ENCODE measurements at places on chromosomes 11 and 22. TPM values are rescaled to one million over a fixed set of nuclear protein-coding genes. Genes with fewer than 3 reads are reported as not detected.
A peak's percentile ranks its signal among the peaks of the same experiment; 100 is the strongest.

SCUBE1 gene
- 10.4 TPM for total RNA-seq

TESMIN gene
- total RNA-seq: 9.5 TPM

WNT7B gene
- not detected for total RNA-seq

OR2AG1 gene
- not detected for total RNA-seq

ADM gene
- total RNA-seq: 276 TPM

KCTD14 gene
- total RNA-seq: 9.6 TPM

CUL5 gene
- 52.0 TPM for total RNA-seq

TBX1 gene
- total RNA-seq: 15.4 TPM

TMEM45B gene
- not detected for total RNA-seq

PANX3 gene
- not detected for total RNA-seq

- DNase-seq: no peak
Measured at GRCh38 chr11:96214777-96215109, 128.3 kb downstream of the MAML2 start.

GRCh38 chr11:1776944-1777715 lies 13.4 kb upstream of the CTSD start:
- DNase-seq: no peak

- no peak for DNase-seq
Measured at GRCh38 chr11:96964661-96965060, 574.8 kb downstream of the JRKL start.

GRCh38 chr22:25966448-25966913 lies 202.8 kb upstream of the SEZ6L start:
- DNase-seq: no peak

GRCh38 chr11:44942029-44942955 lies 8.4 kb downstream of the TP53I11 start:
- no peak for DNase-seq

DNA sequence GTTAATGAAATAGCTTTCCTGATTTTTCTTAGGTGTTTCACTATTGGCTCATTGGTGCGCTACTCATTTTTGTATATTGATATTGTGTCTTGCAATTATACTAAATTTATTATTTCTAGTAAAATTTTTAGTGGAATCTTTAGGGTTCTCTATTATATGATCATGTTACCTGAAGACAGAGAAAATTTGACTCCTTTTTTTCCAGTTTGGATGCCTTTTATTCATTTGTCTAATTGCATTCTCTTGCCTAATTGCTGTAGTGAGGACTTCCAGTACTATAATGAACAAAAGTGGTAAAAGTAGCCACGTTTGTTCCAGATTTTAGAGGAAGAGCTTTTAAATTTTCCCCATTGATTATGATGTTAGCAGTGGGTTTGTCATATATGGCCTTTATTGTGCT lies 114.0 kb upstream of the SERPIND1 start:
- DNase-seq: no peak

GRCh38 chr22:25025491-25026400 lies 73.2 kb downstream of the KIAA1671 start:
- DNase-seq: no peak

- no peak for DNase-seq
Measured at GRCh38 chr11:47918882-47919495, 61.4 kb upstream of the PTPRJ start.

- no peak for DNase-seq
Measured at GRCh38 chr11:1757861-1758610, 5.7 kb downstream of the CTSD start.

DNA sequence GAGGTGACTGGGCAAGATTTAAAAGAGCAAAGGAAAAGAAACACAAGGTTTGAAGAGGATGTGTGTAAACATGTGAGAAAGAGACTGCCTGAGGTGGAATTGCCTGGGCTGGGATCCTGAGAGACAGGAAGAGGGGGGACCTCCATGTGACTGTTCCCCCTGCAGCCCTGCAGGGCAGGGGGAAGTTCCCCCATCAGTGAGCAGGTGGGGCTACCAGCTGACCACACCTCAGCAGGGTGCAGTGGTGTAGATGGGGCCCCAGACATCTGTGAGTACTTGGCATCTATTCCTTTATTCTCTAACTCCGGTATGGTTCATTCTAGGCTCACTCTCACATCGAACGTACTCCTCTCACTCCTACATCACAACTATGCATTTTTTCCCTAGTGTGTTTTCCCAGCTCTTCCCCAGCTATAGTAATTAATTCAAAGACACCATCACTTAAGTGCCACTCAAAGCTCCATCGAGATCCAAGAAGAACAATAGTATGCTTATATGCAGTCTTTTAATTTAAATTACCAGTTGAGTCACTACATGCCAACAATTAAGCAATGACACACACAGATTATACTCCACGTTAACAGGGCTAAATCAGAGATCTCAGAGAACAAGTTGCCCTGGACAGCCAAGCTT lies 42.7 kb downstream of the LGR4 start:
- DNase-seq: no peak

GRCh38 chr11:78020246-78020645 lies 2.8 kb downstream of the KCTD14 start:
- peak; percentile 8 for DNase-seq

- DNase-seq: peak; percentile 36
Measured at GRCh38 chr11:45662665-45663485, 2.5 kb downstream of the CHST1 start.

GRCh38 chr11:122756417-122756816 lies 81.9 kb upstream of the CRTAM start:
- DNase-seq: no peak

GRCh38 chr11:10758957-10759356 lies 7.9 kb downstream of the CTR9 start:
- no peak for DNase-seq

DNA sequence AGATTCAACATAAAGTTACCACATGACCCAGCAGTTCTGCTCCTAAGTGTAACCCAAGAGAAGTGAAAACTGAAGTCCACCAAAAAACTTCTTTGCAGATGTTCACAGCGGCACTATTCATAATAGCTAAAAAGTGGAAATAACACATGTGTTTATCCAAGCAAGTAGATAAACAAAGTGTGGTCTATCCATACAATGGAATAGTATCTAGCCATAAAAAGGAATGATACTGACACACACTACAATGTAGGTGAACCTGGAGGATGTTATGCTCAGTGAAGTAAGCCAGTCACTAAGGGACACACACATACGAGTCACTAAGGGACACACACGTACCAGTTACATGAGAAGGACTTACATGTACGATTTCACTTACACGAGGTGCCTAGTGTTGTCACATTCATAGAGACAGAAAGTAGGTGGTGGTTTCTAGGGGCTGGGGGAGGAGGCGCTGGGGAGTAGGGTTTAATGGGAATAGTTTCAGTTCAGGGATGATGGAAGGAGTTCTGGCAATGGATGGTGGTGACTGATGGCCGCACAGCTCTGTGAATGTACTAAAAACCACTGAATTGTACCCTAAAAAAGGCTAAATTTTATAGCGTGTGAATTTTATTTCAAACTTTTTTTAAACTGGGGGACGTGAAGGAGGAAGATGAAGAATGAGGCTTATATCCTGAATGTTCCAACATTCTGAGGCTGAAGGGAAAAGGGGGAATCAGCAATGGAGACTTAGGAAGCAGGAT lies 27.2 kb upstream of the COMT start:
- DNase-seq: no peak

- DNase-seq: no peak
Measured at GRCh38 chr11:1989953-1990352, 7.7 kb downstream of the H19 start.

- DNase-seq: no peak
Measured at GRCh38 chr22:44102856-44103255, 77.9 kb upstream of the PARVG start.

DNA sequence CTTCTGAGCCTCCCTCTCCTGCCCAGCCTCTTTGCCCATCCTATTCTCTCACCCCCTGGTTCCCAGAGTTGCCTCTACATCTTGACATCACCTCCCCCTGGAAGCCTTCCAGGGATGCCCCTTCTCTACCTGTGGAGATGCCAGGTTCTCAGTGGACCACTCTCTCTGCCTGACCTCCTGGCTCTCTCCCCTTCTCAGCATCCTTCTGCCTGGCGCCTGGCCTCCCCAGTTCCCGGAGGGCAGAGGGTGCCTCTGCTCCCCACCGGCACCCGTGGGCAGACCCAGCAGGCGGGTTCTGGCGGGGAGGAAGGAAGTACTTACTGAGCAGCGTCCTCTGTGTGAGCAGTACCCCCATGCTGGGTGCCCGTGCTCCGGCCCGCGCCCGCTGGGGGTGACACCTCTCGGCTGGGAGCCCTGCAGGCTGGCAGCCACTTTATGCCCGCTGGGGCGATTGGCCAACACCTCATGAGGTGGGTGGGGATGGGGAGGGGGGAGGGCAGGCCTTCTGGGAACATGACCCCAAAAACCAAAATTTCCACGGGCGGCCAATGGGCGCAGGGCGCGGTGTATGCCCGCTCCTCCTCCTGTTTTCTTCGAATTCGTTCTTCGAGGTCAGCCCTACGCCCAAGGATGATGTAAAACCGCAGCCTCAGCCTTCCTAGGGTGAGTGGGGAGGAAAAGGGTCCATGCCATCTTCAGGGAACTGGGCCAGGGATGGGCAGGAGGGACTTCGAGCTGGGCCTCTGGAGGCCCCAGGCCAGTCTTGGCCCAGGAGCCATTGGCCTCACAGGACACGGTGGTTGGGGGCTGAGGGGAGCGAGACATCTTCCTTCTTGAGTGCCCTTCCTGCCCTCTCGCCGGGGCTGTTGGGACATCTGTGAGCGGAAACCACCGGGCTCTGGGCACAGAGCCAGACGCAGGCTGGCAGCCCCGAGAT lies at the start of gene OSM:
Gene OSM, minus strand, starts transcription at position 407 of the 937 bp plus-strand sequence. Its CDS starts 52 bp downstream, at position 355.
- no peak for DNase-seq

GRCh38 chr11:86769219-86769618 lies 31.1 kb upstream of the PRSS23 start:
- no peak for DNase-seq

- no peak for DNase-seq
Measured at GRCh38 chr11:85347291-85347690, 279.9 kb downstream of the DLG2 start.

DNA sequence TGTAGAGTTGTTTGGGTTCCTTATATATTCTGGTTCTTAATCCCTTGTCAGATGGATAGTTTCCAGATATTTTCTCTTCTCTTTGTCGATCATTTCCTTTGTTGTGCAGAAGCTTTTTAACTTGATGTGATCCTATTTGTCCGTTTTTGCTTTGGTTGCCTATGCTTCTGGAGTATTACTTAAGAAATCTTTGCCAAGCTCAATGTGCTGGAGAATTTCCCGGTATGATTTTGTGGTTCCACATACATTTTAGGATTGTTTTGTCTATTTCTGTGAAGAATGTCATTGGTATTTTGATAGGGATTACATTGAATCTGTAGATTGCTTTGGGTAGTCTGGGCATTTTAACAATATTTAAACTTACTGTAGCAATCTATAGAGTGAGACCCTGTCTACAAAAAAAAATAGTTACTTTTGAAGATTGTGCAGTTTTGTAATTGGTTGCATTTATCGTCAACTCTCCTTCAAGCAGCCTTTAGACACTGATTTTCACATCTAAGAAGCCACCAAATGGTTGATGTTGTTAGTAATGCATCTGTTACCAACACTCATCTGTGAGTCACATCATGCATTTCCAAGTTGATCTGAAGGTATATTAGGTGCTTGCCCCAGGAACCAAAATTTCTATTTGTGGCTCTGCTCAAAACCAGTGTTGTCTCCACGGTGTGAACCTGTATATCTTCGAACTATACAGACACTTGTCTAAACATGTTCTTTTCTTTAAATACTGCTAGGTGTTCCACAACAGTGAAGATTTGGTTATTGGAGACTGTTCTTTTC lies 21.4 kb downstream of the XRCC6 start:
- no peak for DNase-seq

- DNase-seq: no peak
Measured at GRCh38 chr11:28628412-28628811, 520.2 kb downstream of the METTL15 start.

DNA sequence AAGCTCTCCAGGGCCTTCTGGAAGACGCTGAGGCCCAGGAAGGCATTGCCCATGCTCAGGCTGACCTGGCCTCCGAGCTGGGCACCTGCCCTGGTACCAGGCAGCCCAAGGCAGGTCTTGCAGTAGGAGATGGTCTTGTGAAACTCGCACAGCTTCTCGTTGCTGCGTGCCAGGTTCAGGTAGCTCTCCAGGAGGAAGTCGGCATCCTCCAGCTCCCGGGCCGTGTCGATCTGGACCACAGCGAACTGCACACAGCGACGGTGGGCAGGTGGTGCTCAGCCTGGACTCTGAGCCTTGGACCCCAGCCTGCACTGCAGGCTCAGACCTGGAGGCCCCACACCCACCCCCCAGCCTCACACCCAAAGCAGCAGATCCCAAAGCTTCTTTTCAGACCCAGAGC lies 1.0 kb downstream of the RAPSN start:
- no peak for DNase-seq

- no peak for DNase-seq
Measured at GRCh38 chr11:113979431-113979830, 4.5 kb downstream of the HTR3A start.

- no peak for DNase-seq
Measured at GRCh38 chr11:74680035-74680671, 51.1 kb downstream of the CHRDL2 start.

DNA sequence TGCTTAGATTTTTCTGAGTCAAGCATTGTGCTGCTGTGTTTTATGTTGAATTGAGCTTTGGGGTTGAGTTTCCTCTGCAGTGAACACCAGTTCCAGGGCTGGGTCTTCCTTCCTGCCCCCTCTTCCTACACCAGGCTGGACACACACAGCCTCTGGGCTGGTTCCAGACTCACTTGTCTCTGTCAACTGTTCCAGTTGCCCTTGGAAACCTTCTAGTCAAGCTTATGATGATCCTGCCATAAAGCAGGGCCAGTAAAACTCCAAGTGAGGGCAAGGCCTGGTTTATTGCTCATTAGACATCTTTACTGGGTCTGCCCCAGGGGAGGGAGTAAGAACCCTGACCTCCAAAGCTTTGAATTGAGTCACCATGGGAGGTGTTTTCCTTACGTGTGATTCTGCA lies 61.1 kb downstream of the KIAA1671 start:
- no peak for DNase-seq

DNA sequence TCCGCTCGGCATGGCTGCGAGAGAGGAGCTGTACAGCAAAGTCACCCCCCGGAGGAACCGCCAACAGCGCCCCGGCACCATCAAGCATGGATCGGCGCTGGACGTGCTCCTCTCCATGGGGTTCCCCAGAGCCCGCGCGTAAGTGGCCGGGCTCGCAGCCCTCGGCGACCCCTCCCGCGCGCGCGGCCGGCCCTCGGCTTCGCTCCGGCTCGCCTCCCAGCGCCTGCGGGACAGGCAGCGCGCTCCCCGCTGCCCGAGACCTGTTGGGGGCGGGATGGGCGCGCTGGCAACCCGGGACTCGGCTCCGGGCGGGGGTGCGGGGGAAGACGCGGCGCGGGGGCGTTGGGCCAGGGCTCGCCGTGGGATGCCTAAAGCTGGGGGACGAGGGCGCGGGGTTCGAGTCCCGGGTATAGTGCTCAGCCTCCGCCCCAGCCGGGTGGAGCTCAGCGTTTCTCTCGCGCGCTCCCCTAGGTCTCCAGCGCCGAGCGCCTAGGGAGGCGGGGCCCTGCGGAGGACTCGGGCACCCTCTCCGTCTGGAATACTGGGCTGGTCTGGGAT lies 630 bp downstream of the UBASH3B start:
- peak; percentile 57 for DNase-seq
